BJ (cell line): ENCODE measurements at places on chromosomes 12 and 14.

DNA sequence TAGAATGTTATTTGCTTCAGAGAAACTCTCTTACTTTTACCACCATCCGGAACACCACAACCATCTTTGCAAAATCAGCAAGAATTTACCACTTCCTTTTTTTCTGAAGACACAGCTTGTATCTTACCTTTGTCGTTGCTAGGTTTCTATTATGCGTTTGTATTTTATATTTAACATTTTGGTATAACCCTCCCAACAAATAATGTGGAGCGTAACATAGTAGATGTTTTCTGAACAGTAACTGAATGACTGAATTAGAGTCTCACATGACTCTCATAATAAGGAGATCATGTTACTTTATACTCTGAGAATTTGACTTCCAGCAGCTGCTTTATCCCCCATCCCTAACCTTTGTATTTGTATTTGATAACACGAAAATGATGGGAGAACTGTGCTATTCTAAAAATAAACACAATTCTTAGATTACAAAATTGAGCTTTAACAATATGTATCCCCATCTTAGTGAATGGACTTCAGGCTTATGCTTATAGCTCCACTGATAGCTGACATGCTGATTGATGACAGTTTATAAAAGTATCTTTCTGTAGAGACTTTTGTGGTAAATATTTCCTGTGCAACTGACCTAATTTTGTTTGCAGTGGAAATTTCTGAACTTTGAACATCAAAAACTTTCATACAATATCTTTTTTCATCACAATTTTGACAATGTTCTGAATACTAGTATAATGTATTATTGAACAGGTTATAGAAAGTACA lies 7.9 kb upstream of the KLRB1 start:
- no peak for DNase-seq

DNA sequence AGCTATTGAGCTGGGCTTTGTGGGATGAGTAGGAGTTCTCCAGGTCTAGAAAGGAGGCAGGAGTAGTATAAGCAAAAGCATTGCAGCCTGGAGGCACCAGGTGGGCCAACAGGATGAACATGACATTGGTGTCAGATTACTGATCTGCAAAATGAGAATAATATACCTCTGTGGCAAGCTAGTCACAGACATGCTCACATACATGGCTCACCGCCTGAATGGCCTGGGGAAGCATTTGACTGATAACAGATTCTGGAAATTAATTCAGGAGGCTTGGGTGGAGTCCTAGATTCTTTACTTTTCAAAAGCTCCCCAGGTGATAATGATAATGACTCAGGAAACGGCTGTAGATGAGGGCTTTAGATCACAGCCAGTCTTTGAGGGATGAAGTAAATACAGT lies 709 bp downstream of the TCL1B start:
- DNase-seq = no peak

- no peak for DNase-seq
Observed at GRCh38 chr14:24181371-24182077, 7.1 kb downstream of the IPO4 start.

DNA sequence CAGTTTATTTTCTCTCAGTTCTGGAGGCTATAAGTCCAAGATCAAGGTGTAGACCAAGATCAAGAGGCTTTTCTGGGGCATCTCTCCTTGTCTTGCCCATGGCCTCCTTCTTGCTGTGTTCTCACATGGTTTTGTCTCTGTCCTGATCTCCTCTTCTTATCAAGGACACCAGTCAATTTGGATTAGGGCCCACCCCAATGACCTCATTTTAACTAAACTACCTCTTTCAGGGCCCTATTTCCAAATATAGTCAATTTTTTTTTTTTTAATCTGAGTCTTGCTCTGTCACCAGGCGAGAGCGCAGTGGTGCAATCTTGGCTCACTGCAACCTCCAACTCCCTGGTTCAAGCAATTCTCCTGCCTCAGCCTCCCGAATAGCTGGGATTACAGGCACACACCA lies 50.8 kb downstream of the TSHR start:
- DNase-seq = no peak

DNA sequence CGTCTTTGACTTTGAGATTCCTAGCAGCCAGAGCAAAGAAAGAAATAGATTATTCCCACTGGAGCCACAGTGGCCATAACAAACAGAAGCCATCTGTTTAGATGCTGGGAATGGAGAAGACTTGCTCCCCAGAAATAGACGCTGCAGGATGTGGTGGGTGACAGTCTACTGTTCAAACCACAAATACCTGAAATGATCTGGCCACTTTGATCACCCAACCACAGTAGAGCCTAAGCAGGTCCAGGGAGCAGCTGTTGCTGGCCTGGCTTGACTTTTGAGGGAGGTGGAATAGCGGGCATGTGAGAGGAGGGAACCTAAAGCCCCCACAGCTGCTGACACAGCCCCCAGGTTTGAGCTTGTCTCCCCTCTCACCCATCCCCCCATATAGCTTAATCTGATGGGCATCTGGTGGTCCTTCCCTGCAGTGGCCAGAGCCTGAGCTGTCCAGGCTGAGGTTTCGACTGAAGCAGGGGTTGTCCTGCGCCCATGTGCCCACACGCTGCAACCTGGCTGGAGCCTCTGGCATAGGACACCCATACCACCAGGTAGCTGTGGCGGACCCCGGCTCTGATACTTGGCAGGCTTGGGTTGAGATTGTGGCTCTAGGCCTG lies 38.7 kb downstream of the SH2B3 start:
- DNase-seq = no peak

- DNase-seq = peak; percentile 31
Observed at GRCh38 chr12:51683763-51684357, 92.8 kb downstream of the SCN8A start.

GRCh38 chr12:80869264-80869663 lies 68.5 kb downstream of the LIN7A start:
- no peak for DNase-seq

- no peak for DNase-seq
Observed at GRCh38 chr14:75198291-75198933, 22.0 kb upstream of the TMED10 start.

- DNase-seq = no peak
Observed at GRCh38 chr12:107335802-107336570, 242.6 kb upstream of the CRY1 start.

GRCh38 chr12:105922670-105923102 lies 216.1 kb downstream of the NUAK1 start:
- peak; percentile 73 for DNase-seq

DNA sequence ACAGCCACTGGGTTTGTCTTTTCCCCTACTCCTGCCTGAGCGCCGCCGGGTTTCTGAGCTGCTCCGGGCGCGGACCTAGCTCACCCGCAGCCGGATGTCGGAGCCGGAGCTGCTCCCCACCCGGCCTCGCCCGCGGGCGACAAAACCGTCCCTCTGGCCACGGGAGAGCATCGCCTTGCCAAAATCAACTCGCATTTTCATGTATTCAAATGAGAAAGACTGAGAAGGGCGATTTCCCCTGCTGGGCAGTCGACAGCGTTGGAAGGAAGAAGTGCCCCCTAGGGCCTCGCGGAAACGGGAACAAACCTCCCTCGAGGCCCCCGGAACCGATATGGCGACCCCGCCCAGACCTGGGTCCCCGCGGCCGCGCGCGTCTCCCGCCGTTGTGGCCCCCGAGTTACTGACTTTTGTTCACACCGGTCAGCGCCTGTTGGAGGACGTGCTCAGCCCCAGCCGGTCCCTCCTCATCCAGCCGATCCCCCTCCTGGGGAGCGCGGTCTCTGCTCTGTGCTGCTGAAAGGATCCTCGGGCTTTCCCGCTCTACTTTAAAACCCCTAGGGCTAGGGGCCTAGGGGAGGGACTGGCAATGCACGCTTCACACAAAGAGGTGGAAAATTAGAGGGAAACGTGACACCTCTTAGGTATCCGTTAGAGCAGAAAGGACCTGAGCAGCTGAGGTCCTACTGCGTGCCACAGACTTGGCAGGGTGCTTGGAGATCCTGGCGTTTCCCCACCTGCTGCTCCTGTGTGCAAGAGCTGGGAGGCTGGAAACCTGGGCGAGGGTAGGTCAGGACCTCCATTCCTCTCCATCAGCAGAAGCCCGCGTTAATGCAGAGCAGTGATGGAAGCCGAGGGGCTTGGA lies 4.3 kb downstream of the TTC6 start:
- DNase-seq = no peak

DNA sequence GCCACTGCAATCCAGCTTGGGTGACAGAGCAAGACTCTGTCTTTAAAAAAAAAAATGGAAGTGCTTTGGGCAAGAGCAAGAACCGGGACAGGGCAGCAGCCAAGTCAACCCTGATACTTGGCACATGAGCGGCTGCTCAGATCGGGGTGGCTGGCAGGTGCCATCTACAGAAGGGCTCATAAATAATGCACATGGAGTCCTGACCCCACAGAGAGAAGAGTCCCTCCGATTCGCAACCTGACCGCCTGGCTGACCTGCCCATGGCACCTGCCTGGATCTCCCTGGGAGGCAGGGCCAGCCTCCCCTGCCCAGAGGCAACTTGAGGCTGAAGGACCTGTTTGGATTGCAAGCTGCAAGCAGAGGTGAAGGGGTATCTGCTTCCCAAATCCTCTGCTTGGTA lies 9.6 kb upstream of the TMEM120B start:
- DNase-seq = no peak

GRCh38 chr12:99146185-99146584 lies 501.1 kb downstream of the APAF1 start:
- DNase-seq = no peak

DNA sequence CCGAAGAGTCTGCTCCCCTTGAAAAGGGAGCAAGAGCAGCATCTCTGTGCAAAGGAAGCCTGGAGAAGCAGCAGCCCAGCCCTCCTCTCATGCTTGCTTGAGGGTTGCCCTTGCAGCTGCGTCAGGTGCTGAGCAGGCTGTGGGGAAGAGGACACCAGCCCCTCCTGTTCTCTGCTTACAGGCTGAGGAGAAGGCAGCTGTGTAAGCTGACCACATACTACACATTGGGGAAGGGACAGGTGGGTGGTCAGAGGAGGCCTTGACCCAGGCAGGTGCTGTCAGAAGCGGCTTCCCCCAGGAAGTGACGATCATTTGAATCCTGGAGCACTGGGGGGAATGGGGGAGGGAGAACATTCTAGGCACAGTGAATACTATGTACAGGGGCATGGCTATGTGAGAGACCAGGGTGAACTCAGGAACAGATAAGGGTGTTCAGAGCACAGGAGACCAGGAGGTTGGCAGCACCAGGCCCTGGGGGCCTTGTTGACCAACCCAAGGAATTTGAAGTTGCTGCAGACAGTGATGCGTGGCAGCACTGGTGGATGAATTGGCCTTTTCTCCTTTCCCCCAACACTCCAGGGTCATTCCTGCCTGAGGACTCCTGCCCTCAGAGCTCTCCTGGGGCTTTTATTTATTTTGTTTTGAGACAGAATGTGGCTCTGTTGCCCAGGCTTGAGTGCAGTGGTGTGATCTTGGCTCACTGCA lies 2.7 kb upstream of the KLC1 start:
- no peak for DNase-seq

- no peak for DNase-seq
Observed at GRCh38 chr12:67722296-67722695, 73.8 kb downstream of the DYRK2 start.

- DNase-seq = no peak
Observed at GRCh38 chr12:110670161-110670701, 18.7 kb downstream of the HVCN1 start.

DNA sequence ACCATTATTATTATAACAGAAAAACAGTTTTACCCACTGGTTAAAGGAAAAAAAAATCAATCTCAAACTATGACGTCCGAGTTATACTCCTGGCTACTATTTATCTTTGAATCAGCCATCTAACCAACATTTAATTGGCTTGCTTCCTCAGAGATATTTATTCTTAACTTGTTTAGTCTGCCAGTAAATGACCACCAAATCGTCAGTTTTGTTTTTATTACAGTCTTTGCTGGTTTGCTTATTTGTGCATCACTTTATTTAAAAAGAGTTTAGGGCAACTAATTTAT lies 71.2 kb downstream of the RASSF8 start:
- no peak for DNase-seq

DNA sequence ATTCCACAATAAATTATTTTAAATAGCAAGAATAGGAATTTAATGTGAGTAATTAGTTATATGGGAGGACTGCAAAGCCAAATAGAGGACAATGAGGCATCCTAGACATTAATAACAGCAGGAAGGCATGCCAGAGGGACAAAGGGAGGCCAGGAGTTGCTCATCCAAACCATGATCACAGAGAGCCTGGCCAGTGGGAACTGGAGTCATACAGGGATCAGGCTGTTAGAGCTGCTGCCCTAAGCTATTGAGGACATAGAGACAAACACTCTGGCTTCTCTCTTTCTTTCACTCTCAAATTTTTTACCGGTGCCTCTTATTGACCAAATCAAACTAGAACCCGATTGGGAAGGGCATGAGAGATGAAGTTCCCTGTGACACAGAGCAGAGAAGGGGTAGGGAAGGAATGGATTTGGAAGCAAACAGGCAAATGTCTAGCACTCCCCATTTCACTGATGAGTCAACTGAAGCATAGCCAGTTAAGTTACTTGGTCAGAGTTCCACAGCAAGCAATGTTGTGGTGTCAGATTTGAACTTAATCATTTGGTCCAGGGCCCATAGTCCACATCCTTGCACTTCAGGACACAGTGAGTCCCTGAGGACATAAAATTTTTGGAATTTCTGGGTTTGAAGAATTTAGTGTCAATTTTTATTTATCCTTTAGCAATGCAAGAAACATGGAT lies 17.9 kb upstream of the CFAP54 start:
- no peak for DNase-seq

- DNase-seq = no peak
Observed at GRCh38 chr14:62003701-62004100, 241.5 kb downstream of the SNAPC1 start.

DNA sequence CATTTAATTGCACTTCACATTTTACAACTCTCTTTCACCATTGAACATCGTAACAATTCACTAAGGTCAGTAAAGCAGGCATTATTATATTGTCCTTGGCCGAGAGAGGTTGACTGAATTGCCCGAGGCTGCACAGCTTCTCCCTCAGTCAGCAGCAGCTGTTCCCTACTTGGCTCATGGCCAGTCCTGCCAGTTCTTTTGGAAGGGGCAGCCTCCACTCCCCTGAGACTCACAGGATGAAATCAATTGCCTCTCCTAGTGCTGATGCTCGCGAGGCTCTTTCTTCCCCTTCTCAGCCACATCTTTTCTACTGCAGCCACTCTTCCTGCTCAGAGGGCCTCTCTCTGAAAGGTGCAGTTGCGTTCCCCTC lies 79.9 kb upstream of the KCNA1 start:
- no peak for DNase-seq

DNA sequence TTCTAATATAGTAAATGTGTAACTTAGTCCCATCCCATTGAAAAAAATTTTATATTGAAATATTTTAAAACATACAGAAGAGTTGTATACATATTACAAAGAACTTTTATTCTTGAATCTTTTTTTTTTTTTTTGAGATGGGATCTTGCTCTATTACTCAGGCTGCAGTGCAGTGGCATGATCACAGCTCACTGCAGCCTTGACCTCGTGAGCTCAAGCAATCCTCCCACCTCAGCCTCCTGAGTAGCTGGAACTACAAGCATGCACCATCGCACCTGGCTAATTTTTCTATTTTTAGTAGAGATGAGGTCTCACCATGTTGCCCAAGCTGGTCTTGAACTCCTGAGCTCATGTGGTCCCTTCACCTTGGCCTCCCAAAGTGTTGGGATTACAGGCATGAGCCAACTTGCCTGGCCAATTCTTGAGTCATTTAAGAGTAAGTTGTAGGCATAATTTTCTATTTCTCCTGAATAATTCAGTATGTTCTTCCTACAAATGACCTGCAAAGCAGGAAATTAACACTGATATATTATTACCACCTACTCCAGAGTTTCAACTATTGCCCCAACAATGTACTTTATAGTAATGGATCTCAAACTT lies 153.0 kb upstream of the BMP4 start:
- DNase-seq = no peak
